ENCODE measurements at places on chromosomes 4 and X. TPM values are rescaled to one million over a fixed set of nuclear protein-coding genes. Genes with fewer than 3 reads are reported as not detected.

Gene CACNA1F
- not detected for total RNA-seq

Gene GPRIN3
- 5.7 TPM for total RNA-seq

Gene FREM3
- total RNA-seq: not detected

Gene EFHC2
- 0.25 TPM for total RNA-seq

Gene SLC34A2
- not detected for total RNA-seq

Gene SLC9B1
- total RNA-seq: not detected

Gene NDNF
- total RNA-seq: not detected

Gene GPC3
- total RNA-seq: not detected

Gene LRAT
- not detected for total RNA-seq

Gene BST1
- 17.1 TPM for total RNA-seq

Gene KCND1
- total RNA-seq: 0.77 TPM

Gene DHX15
- total RNA-seq: 116 TPM

Gene TRMT10A
- 3.6 TPM for total RNA-seq

Gene CLCN3
- total RNA-seq: 18.8 TPM

Gene XK
- total RNA-seq: 0.39 TPM
